A549 (cell line): ENCODE measurements at places on chromosomes 5 and 9.

- DNase-seq: no peak
Observed at GRCh38 chr5:154371687-154372086, 74.1 kb upstream of the SAP30L start.

DNA sequence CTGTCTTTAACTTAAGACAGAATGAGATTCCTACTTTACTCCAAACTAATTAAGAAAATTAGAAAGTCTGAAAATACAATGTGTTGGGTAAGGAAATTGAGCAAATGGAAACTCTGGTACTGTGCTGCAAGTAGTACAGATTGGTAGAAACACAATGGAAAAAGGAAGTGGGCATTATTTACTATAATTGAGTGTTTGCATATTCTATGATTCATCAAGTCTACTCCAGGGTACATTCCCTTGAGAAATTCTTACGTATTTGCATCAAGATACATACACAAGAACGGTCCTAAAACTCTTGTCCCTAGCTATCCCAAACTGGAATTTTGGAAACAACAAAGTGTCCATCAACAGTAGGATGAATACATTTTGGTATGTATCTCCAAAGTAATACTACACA lies 123.5 kb upstream of the TARS1 start:
- DNase-seq: no peak

DNA sequence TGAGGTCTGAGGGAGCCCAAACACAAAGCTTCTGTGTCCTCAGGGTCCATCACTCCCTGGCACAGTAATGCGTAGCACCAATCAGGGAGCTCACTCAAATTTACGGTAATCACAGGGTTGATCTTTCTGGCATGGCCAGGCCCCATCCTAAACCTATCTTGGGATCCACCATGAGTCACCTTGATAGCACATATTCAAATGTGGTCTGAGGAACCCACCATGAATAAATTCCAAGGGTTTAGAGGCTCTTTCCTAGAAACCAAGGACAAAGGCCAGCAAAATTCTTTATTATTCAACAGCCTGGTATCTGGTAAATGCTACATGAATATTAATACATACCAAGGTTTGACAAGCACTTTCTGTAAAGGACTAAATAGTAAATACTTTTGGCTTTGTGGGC lies 254.5 kb downstream of the TLR4 start:
- DNase-seq: no peak

DNA sequence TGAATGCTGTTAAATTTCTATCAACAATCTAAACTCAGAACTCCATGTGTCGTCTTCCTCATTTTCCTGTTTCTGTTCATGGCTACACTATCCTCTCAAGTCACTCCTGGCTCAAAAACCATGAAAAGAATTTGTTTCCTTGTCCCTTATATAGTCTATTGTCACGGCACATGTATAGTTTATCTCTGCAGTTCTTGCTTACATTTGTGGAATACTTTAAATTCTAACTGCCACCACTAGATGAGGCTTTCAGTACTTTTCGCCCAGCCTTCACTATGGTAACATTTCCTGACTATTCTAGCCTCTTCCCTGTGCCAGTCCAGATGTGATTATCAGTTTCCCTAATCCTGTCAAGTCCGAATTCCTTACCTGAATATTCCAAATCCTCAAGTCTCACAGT lies 34.6 kb downstream of the PKD2L2 start:
- no peak for DNase-seq

DNA sequence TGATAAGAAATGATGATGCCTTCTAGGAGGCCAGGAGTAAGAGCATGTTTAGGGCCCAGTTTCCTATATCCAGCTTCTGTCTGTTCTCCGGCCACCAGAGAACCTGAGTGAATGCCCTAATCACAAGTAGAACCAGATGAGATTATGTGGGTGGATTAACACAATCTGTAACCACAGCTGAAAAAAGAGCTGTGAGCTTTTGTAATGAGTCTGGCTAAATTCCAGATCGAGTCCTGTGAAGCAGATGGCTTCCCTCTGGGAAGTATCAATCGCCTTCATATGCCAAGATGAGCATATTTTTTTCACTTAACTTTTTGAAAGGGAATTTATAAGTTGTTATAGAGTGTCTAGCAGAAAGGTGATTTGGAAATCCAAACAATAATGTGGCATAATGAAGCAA lies 99.8 kb downstream of the NNT start:
- no peak for DNase-seq

- no peak for DNase-seq
Observed at GRCh38 chr5:100787648-100788047, 115.4 kb downstream of the ST8SIA4 start.

GRCh38 chr5:90506221-90506620 lies 23.2 kb downstream of the LYSMD3 start:
- DNase-seq: no peak

DNA sequence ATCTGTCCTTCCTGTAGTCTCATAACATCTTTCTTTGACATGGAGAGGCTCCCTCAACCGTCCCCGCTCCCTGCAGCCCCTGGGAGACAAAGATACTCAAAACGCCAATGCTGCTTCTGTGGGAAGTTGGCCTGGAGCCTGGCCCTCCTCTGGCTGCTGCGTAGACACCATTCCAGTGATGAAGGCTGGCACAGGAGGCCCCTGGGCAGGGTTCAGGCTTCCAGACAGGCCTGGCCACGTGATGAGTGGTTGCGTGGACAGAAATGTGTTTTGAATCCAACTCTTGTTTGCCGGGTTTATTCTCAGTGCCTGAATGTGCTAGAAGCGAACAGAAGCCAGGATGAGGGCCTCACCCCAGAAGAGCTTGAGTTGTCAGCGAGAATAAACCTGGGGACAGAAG lies 43.2 kb upstream of the NKX2-5 start:
- no peak for DNase-seq
